Lower lobe of right lung (tissue), 2 donors: ENCODE measurements at places on chromosomes 5 and 9. TPM values are rescaled to one million over a fixed set of nuclear protein-coding genes. Genes with fewer than 3 reads are reported as not detected.

GRCh38 chr9:92494856-92495255, 12.6 kb upstream of the ASPN start:
- peaks cover under 1% of the 10 kb centered on the region for H3K4me1 ChIP-seq
- H3K4me3 ChIP-seq, result no peak overlapping the region
- H3K27me3 ChIP-seq, result no peaks in the 10 kb centered on the region
- no peaks in the 10 kb centered on the region for H3K36me3 ChIP-seq

Gene HNRNPAB
- total RNA-seq, result 102 TPM

DNA sequence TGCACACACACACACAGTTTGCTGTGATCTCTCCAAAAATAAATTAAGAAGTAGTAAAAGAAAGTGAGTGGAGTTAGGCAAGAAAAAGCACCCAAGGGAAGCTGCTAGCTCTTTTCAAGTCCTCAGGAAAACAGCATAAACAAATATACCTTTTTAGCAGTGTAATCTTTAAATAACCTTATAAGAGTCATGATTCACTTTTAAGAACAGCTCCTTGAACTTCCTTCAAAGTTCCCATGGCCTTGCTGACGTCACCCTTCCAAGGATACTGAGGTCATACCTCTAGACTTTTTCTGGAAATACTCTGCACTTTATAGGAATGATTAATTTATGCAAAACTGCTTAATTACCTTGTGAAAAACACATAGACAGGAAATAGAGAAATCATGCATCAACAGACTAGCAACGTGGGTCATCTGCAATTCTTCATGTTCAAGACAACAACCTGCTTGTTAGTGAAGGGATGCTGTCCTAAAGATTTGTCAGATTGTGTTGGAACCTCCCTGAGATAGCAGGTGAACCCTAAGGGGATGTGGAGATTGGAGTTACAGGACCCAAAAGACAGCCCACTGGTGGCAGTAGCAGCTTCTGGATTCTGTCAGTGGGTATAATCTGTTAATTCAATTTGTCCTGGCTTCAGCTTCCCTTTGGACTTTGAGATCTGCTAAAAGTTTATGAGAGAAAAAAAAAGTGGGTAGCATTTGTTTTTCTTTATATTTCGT, 229.0 kb downstream of the ELAVL2 start:
- H3K4me3 ChIP-seq, result no peak overlapping the region
- no peak for DNase-seq
- H3K27me3 ChIP-seq, result no peaks in the 10 kb centered on the region
- H3K27ac ChIP-seq, result no peak overlapping the region
- no peaks in the 10 kb centered on the region for H3K36me3 ChIP-seq

DNA sequence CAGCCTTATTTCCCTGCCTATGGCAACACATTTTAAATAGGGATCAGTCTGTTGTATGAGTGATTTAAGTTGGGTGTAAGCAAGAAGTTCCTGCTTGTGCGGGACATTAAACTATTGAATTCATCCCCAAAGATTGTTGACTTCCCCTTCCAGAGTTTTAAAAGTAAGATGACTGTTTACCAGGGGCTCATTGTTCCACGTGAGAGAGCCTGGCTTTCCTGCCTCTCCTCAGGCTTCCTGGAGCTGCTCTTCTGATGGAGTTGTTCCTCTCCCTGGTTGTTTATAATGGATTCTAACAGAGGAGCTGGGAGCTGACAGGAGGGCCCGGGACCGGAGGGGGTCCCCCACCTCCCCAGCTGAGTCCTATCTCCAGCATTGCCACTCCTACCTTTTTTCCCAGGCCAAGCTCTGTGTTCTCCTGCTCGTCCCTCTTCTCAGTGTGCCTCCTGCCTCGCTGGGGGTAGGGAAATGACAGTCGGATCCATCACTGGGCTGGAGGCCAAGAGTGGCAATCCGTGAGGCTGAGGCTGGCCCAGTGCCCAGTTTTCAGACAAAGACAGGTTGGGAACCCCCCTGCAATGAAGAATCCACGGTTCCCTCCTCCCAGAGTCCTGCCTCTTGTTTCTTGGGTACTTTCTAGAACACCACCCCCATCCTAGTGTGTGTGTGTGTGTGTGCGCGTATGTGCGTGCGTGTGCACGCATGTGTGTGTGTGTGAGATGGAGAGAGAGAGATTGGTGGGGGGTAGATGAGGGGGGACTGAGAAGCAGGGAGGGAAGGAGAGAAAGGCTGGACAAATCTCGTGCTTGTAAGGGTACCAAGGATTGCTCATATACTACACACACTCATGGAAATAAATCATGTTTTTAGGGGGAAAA, 123.7 kb upstream of the NFIB start:
- H3K4me3 ChIP-seq, result no peak overlapping the region
- H3K4me1 ChIP-seq, result peaks cover 13% of the 10 kb centered on the region
- H3K27ac ChIP-seq, result no peak overlapping the region

DNA sequence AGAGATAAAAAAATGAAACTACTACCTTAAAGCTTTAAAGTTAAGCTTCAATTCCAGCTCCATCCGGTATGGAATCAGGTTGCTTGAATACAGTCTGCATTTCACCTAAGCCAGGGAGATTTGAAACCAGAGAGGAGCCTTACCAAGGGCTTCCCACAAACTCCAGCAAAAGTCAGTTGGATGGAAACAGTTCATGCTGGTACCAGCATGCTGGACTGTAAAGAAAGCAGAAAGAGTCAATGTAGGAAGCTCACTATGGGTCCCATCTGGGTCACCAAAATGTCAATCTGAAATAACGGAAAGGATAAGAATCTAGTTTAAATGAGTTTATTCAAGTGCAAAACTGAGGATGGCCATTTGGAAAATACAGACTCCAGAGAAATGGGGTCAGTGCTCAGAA, 65.3 kb downstream of the CDO1 start:
- H3K27ac ChIP-seq, result no peak overlapping the region
- H3K36me3 ChIP-seq, result no peaks in the 10 kb centered on the region
- no peaks in the 10 kb centered on the region for H3K4me1 ChIP-seq
- peaks cover 3% of the 10 kb centered on the region for H3K27me3 ChIP-seq

Gene PCDHB7
- total RNA-seq, result 1.9 TPM

DNA sequence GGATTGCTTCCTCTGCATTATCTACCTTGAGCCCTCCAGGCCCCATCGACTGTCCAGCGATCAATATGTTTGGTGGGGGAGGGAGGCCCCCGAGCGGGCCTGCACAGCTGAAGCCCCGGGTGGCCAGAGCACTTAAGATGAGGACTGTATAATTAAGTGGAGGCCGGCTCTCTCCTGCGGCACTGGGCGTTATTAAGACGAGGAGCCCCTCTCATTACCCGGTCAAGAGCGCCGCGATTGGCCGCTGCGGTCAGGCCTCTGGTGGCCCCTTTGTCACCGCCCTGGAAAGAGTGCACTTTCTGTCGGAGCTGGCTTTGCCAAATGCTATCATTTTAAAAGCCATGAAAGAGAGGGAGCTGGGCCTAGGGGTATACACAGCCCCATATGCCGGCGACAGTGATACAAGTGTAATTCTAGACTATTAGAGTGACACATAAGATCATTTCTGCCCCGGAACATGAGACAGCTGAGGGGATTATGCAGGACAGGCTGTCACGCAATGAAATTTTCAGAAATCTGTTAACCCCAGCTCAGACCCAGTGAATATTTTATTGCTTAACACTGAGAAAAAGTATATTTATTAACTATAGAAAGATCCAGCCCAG, 106.3 kb upstream of the IRX1 start:
- DNase-seq, result no peak
- no peaks in the 10 kb centered on the region for H3K36me3 ChIP-seq
- no peaks in the 10 kb centered on the region for H3K4me1 ChIP-seq
- H3K4me3 ChIP-seq, result no peak overlapping the region
- peaks cover 4% of the 10 kb centered on the region for H3K27me3 ChIP-seq

- peaks cover 31% of the 10 kb centered on the region for H3K4me1 ChIP-seq
- no peak overlapping the region for H3K4me3 ChIP-seq
- H3K27me3 ChIP-seq, result no peaks in the 10 kb centered on the region
- no peak overlapping the region for H3K27ac ChIP-seq
- H3K36me3 ChIP-seq, result no peaks in the 10 kb centered on the region
Measured at GRCh38 chr9:135901031-135901758, 6.2 kb downstream of the CAMSAP1 start.

Gene SMARCA2
- 147 TPM for total RNA-seq

- peak overlapping the region; percentile 57 for H3K27ac ChIP-seq
- no peaks in the 10 kb centered on the region for H3K27me3 ChIP-seq
- peaks cover 59% of the 10 kb centered on the region for H3K36me3 ChIP-seq
Measured at GRCh38 chr5:32233696-32234447, 59.8 kb upstream of the GOLPH3 start.

DNA sequence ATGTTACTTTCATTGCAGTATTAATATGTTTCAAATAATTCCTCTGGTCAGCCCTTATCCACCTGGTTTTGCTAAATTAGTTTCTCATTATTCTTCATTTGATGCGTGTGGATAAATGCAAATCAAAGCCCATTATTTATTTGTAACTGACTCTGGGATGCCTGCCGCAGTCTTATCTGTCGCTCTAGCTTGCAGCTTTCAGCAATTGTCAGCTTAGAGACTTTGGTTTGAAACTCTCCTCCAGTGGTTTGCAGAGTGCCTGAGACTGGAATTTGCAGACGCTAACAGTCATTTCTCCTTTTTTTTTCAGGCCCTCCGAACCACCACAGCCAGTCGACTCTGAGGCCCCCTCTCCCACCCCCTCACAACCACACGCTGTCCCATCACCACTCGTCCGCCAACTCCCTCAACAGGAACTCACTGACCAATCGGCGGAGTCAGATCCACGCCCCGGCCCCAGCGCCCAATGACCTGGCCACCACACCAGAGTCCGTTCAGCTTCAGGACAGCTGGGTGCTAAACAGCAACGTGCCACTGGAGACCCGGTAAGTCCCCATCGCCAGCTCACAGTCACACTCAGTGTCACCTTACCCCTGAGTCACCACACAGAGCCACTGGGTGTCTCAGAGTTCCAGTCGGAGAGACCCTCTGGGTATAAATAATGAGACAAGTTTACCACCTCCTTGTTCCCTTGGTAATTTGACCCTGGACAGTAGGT, 339.0 kb upstream of the WWC1 start:
- H3K27me3 ChIP-seq, result no peaks in the 10 kb centered on the region
- no peak overlapping the region for H3K27ac ChIP-seq
- H3K4me1 ChIP-seq, result no peaks in the 10 kb centered on the region
- no peak overlapping the region for H3K4me3 ChIP-seq

GRCh38 chr5:138910546-138911185, 35.5 kb upstream of the LRRTM2 start:
- no peaks in the 10 kb centered on the region for H3K4me1 ChIP-seq
- DNase-seq, result no peak
- H3K4me3 ChIP-seq, result no peak overlapping the region
- no peaks in the 10 kb centered on the region for H3K27me3 ChIP-seq
- no peak overlapping the region for H3K27ac ChIP-seq
- peaks cover 71% of the 10 kb centered on the region for H3K36me3 ChIP-seq

GRCh38 chr5:67378256-67378655, 181.7 kb upstream of the CD180 start:
- DNase-seq, result no peak
- H3K4me3 ChIP-seq, result no peak overlapping the region
- no peaks in the 10 kb centered on the region for H3K4me1 ChIP-seq

- DNase-seq, result no peak
- H3K27ac ChIP-seq, result no peak overlapping the region
- no peaks in the 10 kb centered on the region for H3K27me3 ChIP-seq
Measured at GRCh38 chr9:7671847-7672246, 127.7 kb downstream of the DMAC1 start.

DNA sequence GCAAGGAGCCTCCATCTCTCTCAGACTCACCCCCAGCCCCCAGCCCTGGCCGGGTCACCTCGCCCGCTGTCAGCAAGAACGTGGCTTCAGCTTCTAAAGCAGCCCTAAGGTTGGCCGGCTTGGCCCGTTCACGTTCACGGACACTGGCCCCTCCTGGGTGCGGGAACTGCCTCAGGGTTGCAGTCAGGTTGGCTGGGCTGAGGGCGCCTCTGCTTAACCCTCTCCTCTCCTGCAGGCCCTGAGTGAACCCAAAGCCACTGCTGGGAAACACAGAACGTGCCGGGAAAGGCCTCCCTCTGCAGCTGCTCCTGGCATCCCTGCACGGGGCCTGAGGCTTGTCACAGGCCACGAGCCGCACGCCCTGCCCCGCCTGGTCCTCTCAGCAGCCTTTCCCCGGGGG, 40.1 kb upstream of the UBAC1 start:
- H3K4me3 ChIP-seq, result no peak overlapping the region
- no peaks in the 10 kb centered on the region for H3K36me3 ChIP-seq
- H3K27me3 ChIP-seq, result no peaks in the 10 kb centered on the region
- H3K27ac ChIP-seq, result no peak overlapping the region
- DNase-seq, result no peak

- peaks cover 12% of the 10 kb centered on the region for H3K4me1 ChIP-seq
- DNase-seq, result no peak
- no peaks in the 10 kb centered on the region for H3K27me3 ChIP-seq
Measured at GRCh38 chr9:124812441-124812876, 35.5 kb downstream of the OLFML2A start.

Gene NUTM2F
- total RNA-seq, result not detected

DNA sequence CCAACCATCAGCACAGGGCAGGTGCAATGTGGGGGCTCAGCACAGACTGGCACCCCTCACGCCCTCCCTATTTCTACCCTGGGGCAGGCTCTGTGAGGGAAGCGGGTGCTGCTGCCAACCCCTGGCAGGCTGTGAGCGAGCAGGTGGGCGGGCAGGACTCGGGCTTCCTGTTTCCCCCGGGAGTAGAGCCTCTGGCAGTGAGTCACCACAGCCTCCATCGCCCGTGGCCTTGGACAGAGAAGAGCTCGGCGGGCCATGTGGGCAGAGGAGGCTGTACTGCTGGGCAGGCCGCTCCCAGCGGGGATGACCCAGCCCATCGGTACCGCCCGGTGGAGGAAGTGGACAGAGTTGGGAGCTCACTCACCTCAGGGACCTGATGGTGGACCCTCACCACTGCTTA, 16.6 kb downstream of the KCNT1 start:
- H3K4me3 ChIP-seq, result no peak overlapping the region
- no peaks in the 10 kb centered on the region for H3K36me3 ChIP-seq
- no peaks in the 10 kb centered on the region for H3K4me1 ChIP-seq
- no peak for DNase-seq
- H3K27me3 ChIP-seq, result peaks cover 64% of the 10 kb centered on the region

- H3K27me3 ChIP-seq, result no peaks in the 10 kb centered on the region
- DNase-seq, result peak; percentile 69
- H3K4me1 ChIP-seq, result peaks cover 35% of the 10 kb centered on the region
- peak overlapping the region; percentile 99 for H3K27ac ChIP-seq
- no peaks in the 10 kb centered on the region for H3K36me3 ChIP-seq
Measured at GRCh38 chr5:68216245-68217046, 890 bp downstream of the PIK3R1 start.

Gene PLPP7
- total RNA-seq, result 1.7 TPM

Gene OTULINL
- total RNA-seq, result 79.3 TPM

DNA sequence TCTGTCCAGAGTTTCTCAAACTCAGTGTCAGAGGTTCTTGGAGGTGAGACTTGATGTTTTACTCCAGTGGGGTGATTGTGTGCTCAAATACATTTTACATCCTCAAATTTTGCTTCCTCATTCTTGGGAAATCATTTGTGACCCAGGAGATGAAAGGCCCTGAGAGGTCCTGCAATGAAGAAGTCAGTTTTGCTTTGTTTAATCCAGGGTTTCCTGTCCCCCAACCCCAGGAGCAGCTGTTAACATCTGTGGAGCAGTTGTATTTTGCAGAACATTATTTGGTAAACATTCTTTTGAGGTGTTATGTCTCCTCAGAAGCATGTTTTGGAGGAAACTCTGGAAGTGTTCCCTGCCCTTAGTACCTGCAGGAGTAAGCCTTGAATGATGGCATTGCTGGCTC, 59.8 kb downstream of the DAB2IP start:
- no peak for DNase-seq
- H3K4me1 ChIP-seq, result peaks cover 32% of the 10 kb centered on the region
- H3K36me3 ChIP-seq, result no peaks in the 10 kb centered on the region
- no peaks in the 10 kb centered on the region for H3K27me3 ChIP-seq
- H3K4me3 ChIP-seq, result no peak overlapping the region

- DNase-seq, result peak; percentile 76
- H3K4me1 ChIP-seq, result peaks cover 5% of the 10 kb centered on the region
- no peaks in the 10 kb centered on the region for H3K36me3 ChIP-seq
- H3K27me3 ChIP-seq, result no peaks in the 10 kb centered on the region
- peak overlapping the region; percentile 46 for H3K4me3 ChIP-seq
Measured at GRCh38 chr5:77076961-77077828, 9.9 kb downstream of the ZBED3 start.
